ENCODE measurements at places on chromosomes 5 and 9.

DNA sequence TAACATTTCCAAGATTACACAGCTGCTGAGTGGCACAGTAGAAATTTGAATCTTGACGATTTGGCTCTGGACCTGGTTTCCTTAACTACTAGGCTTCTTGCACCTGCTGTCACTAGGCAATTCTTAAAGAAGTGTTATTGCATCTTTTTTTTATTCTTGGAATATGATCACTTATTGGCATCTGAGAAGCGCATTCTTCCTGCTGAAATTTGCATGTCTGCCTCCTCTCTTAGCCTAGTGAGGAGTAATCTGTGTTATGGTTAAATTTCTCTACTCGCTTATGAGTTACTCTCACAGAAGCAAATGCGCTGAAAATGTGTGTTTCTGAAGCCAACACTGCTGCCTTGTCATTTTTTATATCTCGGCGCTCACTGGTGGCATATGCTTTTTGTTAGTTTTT, 89.3 kb downstream of the WDR41 start:
- no peak for DNase-seq

GRCh38 chr5:168844016-168844921, 265.1 kb upstream of the PANK3 start:
- DNase-seq, result no peak

GRCh38 chr9:75891277-75891741, 836 bp downstream of the PCSK5 start:
- DNase-seq, result no peak

DNA sequence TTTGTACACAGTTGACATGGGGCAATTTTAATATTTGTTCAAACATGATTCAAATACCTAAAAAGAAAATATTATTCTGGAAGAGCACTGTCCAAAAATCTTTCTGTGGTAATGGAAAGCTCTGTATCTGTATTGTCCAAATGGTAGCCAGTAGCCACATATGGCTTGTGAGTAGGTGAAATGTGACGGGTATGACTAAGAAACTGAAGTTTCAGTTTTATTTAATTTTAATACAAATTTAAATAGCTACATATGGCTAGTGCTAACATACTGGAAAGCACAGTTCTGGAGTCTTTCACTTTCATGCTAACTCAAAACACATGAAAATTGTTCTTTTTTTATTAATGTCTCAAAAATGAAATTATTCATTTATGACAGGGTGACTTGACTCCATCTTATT, 132.6 kb downstream of the PLK2 start:
- no peak for DNase-seq

DNA sequence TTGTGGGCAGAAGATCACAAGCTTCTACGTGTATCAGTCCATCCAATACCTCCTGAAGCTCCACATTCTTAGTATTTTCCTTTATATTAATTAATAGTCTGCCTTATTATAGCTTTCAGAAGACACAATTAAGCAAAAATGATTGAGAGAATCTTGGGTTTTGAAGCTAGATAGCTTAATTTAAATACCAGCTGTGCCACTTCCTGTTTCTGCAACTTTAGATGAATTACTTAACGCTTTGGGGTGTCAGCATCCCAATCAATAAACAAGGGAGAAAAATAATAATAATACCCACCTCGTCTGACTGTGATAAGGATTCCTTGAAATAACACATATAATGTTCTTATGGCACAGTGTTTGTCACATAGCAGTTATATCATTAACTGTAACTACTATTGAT, 44.7 kb upstream of the HTR4 start:
- DNase-seq, result no peak

DNA sequence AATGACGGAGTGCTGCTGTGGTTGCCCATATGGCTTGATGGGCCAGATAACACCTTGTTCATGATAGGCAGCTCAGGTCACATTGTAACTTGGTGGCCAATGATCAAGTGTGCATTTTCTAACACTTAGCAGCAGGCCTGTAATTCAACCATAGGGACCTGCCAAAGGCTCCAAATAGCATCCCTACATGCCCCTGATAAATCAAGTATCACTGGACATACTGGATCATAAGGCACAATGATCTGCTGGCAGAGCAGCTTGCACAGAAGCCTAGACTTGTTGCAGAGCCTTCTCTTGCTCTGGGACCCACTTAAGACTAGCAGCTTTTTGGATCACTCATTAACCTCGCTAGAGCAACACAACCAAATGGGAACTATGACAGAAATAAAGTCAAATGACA, 46.0 kb upstream of the ISOC1 start:
- DNase-seq, result no peak

DNA sequence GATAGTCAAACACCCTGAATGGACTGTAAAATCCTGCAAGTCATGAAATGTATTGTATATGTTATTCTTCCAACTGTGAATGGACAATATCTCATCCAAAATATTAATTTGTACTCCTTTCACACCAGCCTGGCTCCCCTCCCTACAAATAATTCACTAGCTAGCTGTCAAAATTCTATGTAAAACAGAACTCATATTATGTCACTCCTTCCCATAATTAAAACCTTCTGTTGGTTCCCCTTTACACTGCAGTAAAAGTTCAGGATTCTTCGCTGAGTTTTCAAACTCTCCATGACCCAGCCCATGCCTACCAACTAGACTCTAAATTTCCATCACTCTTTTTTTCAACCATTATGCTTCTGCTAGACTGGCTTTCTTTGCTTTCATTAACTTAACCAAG, 857.1 kb downstream of the TAF11L14 start:
- no peak for DNase-seq

- DNase-seq, result no peak
Observed at GRCh38 chr9:75359638-75360037, 271.3 kb downstream of the OSTF1 start.

All from ACHN (cell line).